Stimulated activated CD4-positive, alpha-beta T cell treated with anti-CD3 and anti-CD28 coated beads, TNF-alpha, amount 100 ng/mL, for 4 hours (primary cell): ENCODE measurements at places on chromosomes 12 and 14.

- no peak for DNase-seq
These were observed 279.8 kb downstream of the DUSP6 start for GRCh38 chr12:89072294-89073026.

- DNase-seq = no peak
These were observed 52.1 kb upstream of the PPFIA2 start for GRCh38 chr12:81811061-81811777.

GRCh38 chr12:106380954-106381353 is 23.4 kb downstream of the POLR3B start:
- DNase-seq = no peak

DNA sequence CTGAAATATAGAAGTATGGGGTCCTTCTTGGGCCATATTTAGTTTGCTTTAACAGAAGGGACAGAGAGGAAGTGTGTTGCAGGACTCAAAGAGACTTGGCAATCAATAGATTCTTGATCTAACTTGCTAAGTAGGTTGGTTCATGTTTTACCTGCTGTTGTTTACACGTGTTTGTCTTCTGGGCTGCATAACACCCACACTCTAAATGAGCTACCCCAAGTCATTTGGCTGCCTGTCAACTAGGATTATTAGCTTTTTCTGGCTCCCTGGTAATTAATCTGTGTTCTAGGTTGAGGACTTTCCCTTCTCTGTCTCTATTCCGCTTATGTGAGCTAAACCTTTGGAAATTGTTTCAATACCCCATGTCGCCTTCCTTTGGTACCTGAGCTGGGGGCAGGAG is 10.1 kb upstream of the TBPL2 start:
- DNase-seq = no peak

DNA sequence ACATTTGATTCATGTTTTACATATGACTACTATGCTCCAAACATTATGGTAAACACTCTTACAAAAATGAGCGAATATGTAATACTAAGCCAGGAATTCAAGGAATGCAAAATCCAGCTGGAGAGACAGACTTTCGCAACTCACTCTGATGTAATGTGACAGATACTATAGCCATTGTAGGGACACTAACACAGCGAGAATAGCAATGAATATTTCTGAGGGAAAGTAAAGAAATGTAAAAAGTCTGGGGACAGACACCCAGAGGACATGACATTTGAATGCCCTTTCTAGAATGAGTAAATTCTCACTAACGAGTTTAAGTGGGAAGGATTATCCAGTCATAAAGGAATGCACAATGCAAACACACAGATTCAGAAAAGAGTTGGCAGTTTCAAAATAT is 121.9 kb downstream of the PIK3C2G start:
- no peak for DNase-seq

- DNase-seq = no peak
These were observed 150.9 kb upstream of the FRMD6 start for GRCh38 chr14:51500776-51501175.

DNA sequence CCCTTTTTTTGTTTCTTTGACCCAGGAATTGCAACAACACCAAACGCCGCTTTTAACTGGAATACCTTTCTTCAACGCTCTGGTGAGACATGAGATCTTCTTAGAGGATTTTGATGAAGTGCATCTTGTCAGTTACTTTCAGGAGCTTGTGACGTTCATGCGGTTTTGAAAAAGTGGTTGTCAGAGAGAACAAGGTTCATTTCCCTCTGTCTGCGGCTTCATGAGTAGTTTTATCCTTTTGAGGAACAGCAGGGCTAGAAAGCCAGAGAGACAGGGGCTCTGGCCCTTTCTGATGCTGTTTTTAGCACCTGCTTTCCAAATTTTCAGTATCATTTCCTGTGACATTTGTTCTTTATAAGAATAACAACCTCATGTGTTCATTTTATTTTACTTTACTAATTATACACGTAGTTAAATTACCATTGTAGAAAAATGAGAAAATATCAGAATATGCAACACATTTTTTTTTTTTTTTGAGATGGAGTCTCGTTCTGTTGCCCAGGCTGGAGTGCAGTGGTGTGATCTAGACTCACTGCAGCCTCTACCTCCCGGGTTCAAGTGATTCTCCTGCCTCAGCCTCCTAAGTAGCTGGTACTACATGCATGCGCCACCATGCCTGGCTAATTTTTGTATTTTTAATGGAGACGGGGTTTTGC is 61.8 kb downstream of the GLT1D1 start:
- no peak for DNase-seq

GRCh38 chr12:119603767-119604166 is 10.2 kb downstream of the TMEM233 start:
- DNase-seq = no peak

DNA sequence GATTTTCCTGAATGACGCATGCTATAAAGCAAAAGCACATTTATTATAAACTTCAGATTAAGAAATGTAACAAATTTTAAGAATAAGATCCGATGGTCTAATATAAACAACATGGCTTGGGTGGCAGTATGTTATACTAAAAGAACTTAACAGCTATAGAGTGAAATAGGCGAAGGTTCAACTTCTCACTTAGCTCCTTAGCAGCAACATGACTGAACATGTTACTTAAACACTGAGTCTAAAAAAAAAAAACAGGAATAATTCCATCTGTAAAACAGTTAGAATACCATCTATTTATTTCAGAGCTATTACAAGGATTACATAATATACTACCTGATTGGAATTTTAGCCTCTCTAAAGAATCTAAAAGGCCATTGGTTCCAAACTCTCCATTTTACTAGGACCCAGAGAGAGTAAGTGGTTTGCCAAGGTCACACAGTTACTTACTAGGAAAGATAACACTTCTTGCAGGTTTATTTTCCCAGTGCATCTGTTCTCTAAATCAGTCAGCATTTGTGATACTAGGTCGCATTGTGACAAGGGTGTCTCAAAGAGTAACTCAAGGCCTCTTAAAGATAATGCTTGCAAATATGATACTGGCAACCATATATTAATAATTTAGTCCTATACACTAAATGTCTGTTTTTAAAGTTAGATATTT is 14.8 kb downstream of the OSBPL8 start:
- DNase-seq = no peak

- DNase-seq = no peak
These were observed 300.0 kb downstream of the AEBP2 start for GRCh38 chr12:19739195-19739776.

- no peak for DNase-seq
These were observed 106.2 kb downstream of the SMOC1 start for GRCh38 chr14:69985463-69985862.

DNA sequence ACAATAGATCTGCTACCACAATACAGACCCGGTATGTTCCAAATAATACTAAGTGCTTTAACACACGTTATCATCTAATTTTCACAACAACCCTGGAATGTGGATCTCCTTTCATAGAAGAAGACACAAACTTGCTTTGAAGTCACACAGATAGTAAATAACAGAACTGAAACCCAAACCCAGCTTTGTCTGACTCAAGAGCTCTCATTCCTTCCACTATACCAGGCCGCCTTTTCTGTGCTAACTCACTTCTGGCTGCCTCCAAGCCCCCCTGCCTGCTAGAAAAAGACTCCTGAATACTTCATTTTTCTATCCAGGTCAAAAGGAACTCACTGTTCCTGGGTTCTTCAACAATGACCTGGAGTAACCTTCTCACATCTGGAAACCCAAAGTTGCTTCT is 37.8 kb downstream of the PRPF40B start:
- DNase-seq = no peak

- DNase-seq = no peak
These were observed 136.8 kb downstream of the SAMD4A start for GRCh38 chr14:54703724-54704123.

- DNase-seq = no peak
These were observed 16.2 kb downstream of the ACIN1 start for GRCh38 chr14:23078692-23079116.

GRCh38 chr14:54778618-54779345 is 123.8 kb downstream of the GCH1 start:
- no peak for DNase-seq

DNA sequence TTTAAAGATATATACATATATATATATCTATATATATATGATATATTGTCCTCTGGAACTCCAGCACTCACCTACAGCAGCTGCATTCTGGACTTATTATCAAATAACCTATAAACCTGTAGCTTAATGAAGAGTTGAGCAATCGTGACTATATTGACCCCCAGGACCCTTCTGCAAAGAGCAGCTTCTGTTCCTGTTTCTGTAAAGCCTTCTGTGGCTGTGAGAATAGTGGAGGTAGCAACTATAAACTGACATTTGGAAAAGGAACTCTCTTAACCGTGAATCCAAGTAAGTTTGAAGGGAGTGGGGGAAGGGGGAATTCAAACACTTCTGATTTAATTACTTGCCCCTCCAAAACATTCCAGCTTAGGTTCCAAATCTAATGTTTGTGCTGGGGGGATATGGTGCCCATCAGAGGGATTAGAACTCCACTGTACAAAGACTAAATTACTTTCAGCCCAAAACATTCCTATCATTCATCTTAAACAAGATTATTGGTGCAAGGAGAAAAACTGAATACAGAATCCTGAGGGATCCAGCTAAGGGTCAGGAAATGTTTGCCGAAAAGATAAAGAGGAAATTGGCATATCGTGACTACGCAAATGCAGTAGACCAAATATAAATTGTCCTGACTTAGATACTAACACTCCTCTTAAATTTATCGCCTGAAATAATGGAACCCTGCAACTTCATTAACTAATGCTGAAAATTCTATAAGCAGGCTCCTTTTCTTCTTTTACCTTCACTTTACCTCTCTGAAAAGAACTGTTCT is 106.1 kb downstream of the DAD1 start:
- DNase-seq = no peak

- no peak for DNase-seq
These were observed 769.8 kb upstream of the MGAT4C start for GRCh38 chr12:87025976-87026375.

GRCh38 chr14:64663174-64663573 is 41.0 kb upstream of the PLEKHG3 start:
- no peak for DNase-seq

GRCh38 chr12:118359541-118359915 is 13.2 kb downstream of the TAOK3 start:
- DNase-seq = no peak

DNA sequence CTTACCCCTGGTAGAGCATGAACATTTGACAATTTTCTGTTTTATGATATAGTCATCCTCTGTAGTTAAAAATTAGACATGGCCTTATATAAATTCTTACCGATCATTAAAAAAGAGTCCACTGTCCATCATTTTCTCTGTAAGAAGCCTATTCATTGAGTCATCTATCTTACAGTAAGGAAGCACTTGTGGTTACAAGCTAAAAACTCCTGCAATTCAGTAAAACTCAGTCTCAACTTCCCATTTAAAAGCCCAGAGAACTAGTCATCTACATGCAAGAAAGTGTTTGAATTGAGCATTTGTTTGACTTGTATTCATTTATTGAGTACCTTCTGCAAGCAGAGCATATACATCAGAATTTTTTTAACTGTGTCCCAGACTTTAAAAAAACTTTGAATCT is 63.3 kb downstream of the GTF2A1 start:
- DNase-seq = no peak

DNA sequence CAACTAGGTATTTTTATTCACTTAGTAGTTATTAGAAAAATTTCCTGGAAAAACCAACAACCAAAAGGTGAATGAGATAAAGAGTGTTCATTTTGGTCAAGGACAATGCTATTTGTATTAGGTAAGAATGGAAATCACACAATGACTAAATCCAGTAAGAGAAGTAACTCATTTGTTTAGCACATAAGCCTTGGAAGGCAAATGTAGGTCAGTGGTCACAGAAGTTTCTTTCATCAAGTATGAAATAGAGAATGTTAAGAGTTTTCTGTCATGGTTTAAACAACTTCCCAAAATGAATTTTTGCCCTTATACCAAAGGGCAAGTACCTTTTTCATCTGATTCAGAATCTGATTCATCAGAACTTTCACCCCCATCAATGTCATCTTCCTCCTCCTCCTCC is 101.7 kb downstream of the KIF21A start:
- DNase-seq = no peak

DNA sequence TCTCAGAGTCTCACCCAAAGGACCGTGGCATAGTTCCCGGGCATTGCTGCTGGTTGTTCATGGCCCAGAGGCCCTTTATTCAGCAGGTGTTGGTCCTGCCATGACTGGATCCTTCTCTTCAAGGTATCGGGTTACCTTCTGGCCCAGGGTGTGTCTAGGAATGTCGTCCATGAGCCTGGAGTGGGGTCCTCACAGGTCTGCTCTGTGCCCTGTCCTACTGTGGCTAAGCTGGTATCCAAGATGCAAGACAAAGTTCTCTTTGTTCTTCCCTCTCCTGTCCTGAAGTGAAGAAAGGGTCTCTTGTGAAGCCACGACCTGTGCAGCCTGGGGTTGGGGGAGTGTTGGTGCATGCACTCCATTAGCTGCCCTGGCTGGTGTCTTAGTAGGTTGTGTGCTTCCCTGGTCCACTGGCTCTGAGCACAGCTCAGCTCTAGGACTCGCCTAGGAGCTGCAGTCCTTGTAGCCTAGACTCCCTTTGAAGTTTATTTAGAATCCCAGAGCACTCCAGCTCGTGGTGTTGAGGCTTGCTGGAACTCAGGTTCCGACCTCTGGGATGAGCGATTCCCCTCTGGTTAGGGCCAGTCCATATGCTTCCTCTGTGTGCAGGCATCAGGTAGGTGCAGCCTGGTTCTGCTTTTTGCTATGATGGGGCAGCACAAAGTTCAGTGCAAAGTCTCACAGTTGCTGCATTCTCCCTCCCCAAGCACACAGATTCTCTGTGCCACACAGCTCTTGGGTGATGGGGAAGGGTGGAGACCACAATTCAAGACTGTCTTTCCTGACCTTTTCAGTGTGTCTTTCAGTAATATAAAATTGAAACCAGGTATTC is 117.4 kb downstream of the NUBPL start:
- DNase-seq = no peak

DNA sequence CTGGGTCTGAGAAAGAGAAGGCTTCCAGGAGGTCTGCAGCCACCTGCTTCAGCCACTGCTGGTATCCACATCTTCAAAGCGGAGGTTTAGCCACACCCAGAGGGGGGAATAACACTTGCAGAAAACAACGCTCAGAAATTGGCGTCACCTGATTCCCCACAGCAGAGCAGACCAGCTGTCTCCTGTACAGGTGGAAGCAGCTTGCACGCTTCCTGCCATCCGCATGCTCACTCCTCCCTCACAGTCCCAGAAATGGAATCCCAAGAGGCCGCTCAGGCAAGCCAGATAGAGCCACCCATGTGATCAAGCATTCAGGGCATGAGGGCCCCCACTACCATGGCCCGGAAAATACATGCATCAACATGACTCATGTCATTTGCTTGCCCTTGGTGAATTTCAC is 112.2 kb upstream of the DIO3 start:
- DNase-seq = no peak

GRCh38 chr12:82686168-82687020 is at the start of gene TMTC2:
Gene TMTC2 (plus strand): TSS chr12:82686906.
- peak; percentile 91 for DNase-seq

- no peak for DNase-seq
These were observed 106.0 kb downstream of the KIF26A start for GRCh38 chr14:104244221-104245011.

DNA sequence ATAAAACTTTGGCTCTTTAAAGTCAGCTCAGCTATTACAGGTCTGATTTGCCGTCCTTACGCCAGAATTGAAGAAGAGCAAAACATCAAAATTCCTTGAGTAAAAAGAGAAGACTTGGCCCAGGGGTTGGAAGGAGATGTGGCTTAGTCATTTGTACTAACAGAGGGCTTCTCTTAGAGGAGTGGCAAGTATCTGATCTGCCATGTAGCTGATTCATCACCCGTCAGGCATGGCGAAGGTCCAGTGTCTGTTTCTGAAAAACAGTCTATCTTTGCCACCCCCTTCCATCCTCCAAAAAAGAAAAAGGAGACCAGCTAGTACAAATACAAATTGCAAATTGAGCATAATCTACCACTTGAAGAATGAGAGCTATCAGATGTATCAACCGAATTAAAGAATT is 91.9 kb downstream of the RAD52 start:
- no peak for DNase-seq

- DNase-seq = no peak
These were observed 8.9 kb downstream of the AJUBA start for GRCh38 chr14:22973217-22974032.
